GM12892 (cell line): ENCODE measurements at places on chromosomes 2 and 18.

DNA sequence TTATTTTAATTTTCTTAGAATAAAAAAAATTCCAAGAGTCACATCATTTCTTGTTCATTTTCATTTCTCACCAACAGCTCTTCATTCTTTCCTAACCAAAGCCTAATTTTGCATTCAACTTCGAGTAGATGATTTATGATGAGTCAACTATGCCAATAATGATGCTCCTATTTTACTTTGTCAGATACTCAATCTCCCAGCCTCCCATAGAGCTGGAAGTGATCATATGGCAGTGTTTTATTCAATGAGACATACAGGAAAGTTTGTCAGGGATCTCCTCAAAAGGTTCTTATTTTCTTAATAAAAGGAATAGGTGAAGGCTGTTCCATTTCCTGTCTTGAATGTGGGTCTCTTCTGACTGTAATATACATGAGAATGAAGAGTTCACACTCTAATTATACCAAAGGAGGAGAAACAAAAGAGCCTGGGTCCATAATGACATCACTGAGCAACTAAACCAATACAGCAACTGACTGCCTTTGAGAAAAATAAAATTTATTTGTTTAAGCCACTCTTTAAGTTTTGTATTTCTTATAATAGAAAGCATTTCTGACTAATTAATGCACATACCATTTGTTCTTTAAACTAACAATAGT, 231.2 kb upstream of the CYP26B1 start:
- DNase-seq = no peak

DNA sequence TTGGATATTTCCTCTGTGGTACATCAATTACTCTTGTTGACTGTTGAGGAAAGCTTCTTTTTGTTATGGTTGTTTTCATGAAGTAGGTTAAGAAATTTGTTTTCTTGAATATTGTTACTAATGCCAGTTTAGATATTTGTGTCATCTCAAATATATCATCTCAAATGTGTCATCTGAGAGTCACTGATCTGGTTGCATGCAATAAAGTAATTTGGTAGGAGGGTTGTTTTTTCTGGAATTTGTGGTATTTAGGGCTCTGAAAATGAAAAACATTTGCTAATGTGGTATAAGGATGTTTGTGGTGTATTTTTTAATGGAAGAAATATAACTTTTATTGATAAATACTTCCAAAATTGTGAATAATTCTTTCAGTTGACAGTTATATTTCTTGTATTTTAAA, 117.7 kb downstream of the GREB1L start:
- DNase-seq = no peak

GRCh38 chr2:128498589-128498988, 179.9 kb upstream of the HS6ST1 start:
- DNase-seq = no peak

DNA sequence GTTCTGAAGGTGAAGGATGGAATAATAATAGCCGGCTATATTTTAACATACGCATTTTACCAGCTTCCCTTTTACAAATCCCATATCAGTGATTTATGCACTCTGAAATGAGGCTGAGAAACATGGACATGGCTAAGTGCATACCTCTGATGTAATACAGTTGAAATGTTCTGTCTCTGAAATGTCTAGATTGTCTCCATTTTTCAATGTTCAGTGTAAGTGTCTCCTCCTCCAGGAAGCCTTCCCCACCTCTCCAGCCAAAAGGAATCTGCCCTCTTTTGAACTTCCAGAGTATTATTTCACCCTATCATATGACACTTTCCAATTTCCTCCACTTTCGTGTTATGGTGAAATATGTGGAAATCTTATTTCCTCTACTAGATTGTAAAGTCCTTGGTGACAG, 29.5 kb upstream of the ME2 start:
- DNase-seq = no peak

DNA sequence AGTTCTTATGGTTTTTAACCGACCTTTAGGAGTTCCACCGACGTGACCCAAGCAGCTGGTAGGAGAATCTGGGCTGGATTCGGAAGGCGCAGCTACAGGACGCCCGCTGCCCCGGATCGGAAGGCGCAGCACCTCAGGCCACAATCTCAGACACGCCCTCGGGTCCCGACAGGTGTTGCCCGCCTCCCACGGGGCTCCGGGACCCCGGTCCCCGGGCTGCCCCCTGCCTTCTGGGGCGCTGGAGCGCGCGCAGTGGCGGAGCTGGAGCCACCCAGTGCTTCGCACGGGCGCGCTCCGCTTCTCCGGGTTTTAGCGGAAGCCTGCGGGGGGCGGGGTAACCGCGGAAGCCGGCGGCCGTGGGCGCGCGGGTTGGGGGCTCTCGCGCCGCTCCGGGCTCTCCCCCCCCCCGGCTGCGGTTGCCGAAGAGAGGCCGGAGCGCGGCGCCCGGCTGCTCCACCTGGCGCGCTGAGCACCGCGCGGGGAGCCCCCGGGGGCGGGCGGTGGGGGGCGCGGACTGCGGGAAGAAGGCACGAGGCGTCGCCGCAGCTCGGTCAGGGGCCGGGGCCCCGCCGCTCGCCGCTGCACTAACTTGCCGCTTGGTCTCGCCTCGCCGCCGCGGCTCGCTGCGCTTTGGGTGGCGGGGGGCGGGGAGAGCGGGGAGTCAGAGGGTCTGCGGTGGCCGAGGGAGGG, 718.8 kb downstream of the DPP10 start:
- no peak for DNase-seq

- DNase-seq = no peak
Observed at GRCh38 chr18:79121746-79122474, 52.7 kb downstream of the ATP9B start.

GRCh38 chr2:127637725-127638252, 8.2 kb upstream of the GPR17 start:
- no peak for DNase-seq

DNA sequence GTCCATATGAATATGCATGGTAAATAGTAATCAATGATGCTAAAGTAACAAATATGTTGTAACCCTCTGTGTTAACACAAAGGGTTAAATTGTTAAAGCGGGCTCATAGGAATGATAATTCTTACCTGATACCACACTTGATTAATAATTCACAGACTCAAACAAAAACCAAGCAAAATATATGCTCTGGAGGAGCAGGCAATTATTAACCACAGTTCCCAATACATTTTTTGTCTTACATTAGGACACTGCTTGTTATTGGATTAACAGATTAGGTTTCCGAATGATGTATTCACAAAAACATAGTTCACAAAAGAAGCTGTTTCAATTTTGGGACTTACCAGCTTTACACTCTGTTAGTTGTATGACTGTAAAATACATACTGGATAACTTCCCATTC, 300.9 kb upstream of the LRRTM4 start:
- DNase-seq = no peak
